ENCODE measurements at places on chromosomes 4 and X. TPM values are rescaled to one million over a fixed set of nuclear protein-coding genes. Genes with fewer than 3 reads are reported as not detected.

Gene DGKK
- not detected for total RNA-seq

Gene BMX
- total RNA-seq: 2.1 TPM

Gene DRP2
- total RNA-seq: 0.19 TPM

Gene MAGEA1
- total RNA-seq: 7.1 TPM

Gene GPR101
- not detected for total RNA-seq

Gene ADAMTS3
- 5.0 TPM for total RNA-seq

Gene CHRDL1
- total RNA-seq: 17.6 TPM

Gene CTAG1A
- total RNA-seq: 581 TPM

Gene DRD5
- not detected for total RNA-seq

Gene TMEM192
- 10.6 TPM for total RNA-seq

Gene ADGRG2
- total RNA-seq: not detected

Gene MAGEC1
- total RNA-seq: 0.15 TPM

Gene PRICKLE3
- total RNA-seq: 10.4 TPM

Gene NEUROG2
- 0.26 TPM for total RNA-seq

Gene DKK2
- total RNA-seq: 0.49 TPM

Gene HTRA3
- total RNA-seq: 1.1 TPM

Gene SLC9B1
- total RNA-seq: 1.5 TPM

Gene ENAM
- total RNA-seq: not detected

Gene STIM2
- 28.0 TPM for total RNA-seq

Gene PAK3
- 0.38 TPM for total RNA-seq

Gene PTTG2
- total RNA-seq: not detected

Gene PDCL2
- total RNA-seq: 3.0 TPM

Gene BTK
- not detected for total RNA-seq

Gene LRIT3
- not detected for total RNA-seq

Gene NEIL3
- total RNA-seq: 10.7 TPM

Gene BLOC1S4
- 22.6 TPM for total RNA-seq

Gene PLP1
- total RNA-seq: 22.5 TPM

Gene TCEAL7
- total RNA-seq: not detected

Gene AFF1
- total RNA-seq: 6.1 TPM

Gene MPP1
- 6.6 TPM for total RNA-seq

Gene MAGEA12
- total RNA-seq: 115 TPM

Gene ADH1B
- not detected for total RNA-seq

Gene RBMXL3
- not detected for total RNA-seq

Gene KLB
- total RNA-seq: not detected

Gene HS3ST1
- total RNA-seq: 8.9 TPM

Gene SPOCK3
- total RNA-seq: 1.4 TPM

Gene PSAPL1
- total RNA-seq: not detected

Gene TMSB15A
- total RNA-seq: 0.68 TPM

Gene WWC2
- total RNA-seq: 21.4 TPM

Gene CNKSR2
- 17.6 TPM for total RNA-seq

Gene NPNT
- not detected for total RNA-seq

Gene SUPT20HL2
- total RNA-seq: not detected

Gene PTCHD1
- not detected for total RNA-seq

Gene LETM1
- total RNA-seq: 112 TPM

All from A375 (cell line).